ENCODE measurements at places on chromosomes 6 and 20.
A peak's percentile ranks its signal among the peaks of the same experiment; 100 is the strongest.

- no peak for DNase-seq
Observed at GRCh38 chr6:159981403-159982245, 12.7 kb downstream of the IGF2R start.

GRCh38 chr20:37308086-37309050, 18.9 kb downstream of the MANBAL start:
- DNase-seq = no peak

DNA sequence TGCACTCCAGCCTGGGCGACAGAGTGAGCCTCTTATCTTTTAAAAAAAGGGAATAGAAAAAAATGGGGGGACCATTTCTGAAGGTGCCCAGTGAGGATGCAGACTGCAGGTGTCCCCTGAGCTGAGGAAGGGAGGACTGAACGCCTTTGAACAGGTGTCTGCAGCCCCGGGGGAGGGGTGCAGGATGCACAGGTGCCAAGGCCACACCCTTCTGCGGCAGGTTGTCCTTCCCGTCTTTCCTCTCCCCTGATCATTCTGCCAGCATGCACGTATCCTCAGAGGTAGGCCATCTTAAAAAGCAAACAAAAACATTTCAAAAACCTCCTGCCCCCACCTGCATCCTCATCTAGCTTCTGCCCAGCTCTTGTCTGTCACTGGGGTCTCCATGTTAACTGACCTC, 101.3 kb downstream of the MTHFD1L start:
- DNase-seq = peak; percentile 18

- DNase-seq = no peak
Observed at GRCh38 chr6:157059781-157060180, 263.5 kb downstream of the TMEM242 start.

GRCh38 chr6:13435477-13436246, 51.7 kb downstream of the GFOD1 start:
- DNase-seq = no peak

DNA sequence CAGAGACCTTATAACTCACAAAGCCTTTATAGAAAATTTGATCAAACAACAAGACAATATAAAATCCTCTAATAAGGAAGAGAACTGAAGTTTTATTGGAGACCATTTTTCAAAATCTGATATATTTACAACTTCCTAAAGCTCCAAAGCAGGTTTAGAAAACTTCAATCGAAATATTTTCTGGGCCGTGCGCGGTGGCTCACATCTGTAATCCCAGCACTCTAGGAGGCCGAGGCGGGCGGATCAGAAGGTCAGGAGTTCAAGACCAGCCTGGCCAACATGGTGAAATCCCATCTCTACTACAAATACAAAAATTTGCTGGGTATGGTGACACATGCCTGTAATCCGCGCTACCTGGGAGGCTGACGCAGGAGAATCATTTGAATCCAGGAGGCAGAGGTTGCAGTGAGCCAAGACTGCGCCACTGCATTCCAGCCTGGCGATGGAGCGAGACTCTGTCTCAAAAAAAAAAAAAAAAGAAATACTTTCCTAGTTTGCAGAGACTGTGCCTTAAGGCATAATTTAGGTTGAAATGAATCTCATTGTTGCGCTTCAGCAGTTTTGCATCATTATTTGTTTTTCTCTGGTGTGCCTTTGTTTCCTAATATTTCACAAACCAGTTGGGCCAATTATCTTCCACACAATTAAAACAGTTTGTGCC, 60.6 kb upstream of the ASIP start:
- DNase-seq = no peak

DNA sequence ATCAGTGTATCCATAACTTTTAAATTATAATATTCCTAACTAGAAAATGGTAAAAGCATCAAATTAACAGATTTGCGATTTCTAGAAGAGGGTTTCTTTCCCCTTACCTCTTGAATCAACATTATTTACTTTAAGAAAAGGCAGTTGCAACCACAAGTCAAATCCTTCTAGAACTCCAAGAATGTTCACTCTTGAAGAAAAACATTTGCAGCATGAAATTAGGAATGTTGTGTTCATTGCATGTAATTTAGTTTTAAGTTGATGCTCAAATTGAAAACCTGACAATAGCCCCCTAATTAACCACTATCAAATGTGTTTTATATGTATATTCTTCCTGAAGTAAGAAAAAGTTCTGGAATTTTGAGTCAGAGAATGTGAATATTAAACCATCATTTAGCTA, 2.3 kb upstream of the REV3L start:
- DNase-seq = no peak

DNA sequence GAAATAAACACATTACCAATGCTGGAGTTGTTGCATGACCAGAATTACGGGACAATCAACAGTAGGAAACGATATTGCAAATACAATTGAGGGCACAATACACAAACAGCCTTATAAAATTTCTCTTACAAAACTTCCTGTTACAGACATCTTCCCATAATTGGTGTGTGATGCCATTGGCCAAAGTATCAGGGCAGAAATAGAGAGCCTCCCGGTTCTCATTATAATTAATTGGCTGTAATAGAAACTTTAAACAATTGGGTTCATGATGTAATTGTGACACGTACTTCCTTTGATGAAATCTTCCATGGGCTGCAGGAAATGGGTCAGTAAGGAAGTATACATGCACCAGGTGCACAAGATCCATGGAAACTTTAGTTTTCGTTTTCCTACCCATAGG, 40.3 kb upstream of the RALGAPA2 start:
- DNase-seq = no peak

- no peak for DNase-seq
Observed at GRCh38 chr6:170205534-170206316, 85.2 kb downstream of the DLL1 start.

DNA sequence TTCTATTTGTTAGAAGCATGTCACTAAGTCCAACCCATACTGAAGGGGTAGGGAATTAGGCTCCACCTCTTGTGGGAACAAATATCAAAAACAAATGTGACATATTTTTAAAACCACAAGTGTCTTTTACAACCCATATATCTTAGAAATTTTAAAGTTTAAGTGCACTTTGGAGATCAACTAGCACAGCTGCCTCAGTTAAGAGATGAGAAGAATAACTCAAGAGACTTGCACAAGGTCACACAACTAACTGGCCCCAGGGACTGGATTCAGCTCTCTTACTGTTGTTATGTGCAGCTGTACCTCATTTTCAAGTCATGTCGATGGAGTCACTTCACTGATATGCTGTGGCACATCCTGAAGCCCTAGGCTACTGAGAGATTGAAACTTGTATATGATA, 102.9 kb upstream of the BMP2 start:
- no peak for DNase-seq

DNA sequence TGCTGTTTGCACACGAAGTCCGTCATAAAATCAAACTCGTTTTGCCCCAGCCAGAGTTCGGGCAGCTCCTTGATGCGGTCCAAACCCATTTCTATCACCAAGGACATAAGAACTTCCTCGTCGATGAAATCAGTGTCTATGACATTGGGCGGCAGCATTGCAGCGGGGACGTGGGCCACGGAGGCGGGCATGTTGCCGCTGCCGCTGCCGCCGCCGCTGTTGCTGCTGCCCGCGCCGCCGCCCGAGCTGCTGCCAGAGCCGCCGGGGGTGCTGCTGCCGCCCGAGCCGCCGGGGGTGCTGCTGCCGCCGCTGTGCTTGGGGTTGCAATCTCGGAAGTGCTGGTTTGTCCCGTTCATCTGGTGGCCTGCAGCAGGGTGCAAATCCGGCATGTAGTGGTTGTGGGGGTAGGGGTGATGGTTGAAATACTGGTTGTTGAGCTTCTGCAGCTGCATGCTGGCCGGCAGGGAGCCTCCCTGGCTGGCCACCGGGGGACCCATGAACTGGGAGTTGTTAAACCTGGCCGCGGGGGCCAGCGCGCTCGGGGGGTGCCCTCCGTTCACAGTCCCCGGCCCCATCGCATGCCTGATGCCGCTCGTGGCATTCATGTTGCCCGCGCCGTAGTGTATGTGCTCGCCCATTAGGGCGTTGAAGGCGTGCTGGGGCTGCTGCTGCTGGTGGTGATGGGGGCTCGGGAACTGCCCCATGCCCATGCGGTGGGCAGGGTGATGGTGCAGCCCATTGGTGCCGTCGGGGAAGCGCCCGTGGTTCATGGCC, 1.1 kb downstream of the CITED2 start:
- DNase-seq = peak; percentile 61

DNA sequence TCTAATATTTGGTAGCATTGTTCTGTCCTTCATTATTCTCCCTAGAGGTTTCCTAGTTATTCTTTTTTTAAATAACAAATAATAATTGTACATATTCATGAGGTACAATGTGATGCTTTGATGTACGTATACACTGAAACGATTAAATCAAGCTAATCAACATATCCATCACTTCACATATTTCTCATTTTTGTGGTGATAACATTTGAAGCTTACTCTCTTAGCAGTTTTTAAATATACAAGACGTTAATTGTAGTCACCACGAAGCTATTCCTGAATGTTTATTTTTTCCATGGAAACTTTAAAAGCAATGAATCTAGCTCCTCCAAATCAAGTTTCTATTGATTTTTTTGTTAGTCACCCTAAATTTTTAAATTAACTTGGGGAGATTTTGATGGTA, 116.5 kb upstream of the PRND start:
- DNase-seq = no peak

DNA sequence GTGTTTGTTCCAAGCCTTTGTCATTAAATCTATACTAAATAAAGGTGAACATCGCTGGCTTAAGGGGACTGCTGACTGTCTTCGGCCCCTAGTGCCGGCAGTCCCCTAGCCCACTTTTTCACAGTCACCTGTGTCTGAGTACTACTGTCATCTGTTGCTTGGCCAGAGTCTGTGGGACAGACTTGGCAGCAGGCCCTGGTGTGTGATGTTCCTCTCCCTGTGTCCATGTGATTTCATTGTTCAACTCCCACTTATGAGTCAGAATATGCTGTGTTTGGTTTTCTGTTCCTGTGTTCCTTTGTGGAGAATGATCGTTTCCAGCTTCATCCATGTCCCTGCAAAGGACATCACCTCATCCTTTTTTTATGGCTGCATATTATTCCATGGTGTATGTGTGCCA, 133.4 kb downstream of the HAO1 start:
- no peak for DNase-seq

DNA sequence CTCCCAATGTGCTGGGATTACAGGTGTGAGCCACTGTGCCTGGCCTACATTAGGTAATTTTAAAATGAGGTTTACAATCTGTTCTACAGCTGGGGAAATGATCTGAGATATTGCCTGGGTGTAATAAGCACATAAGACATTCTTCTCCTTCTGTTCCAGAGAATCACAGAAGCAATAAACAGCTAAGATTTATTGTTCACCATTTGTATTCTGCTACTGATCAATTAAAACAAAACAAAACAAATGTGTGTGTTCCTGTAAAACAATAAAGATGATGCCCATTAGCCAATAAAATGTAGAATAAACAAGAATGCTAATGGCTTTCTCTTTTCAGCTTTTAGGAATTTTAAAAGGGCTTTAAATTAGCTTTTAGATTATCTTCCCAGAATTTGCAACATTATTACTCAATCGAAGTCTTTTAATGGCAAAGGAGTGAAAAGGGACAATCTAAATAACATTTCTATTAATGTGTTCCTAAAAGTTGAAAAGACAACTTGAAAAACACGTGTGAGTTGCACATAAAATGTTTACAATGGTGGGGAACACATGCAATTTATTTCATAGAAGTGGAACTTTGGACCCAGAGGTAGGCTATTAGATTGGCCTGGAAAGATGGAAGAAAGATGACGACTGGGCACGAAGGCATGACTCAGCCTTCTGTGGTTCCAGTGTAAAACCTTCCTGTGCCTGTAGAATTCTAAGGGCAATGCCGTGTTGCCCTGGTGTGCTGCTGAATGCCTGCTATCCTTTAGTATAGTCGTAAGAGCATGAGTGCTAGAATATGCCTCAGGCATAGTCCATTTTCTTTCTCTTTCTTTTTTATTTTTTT, 29.0 kb upstream of the DEK start:
- no peak for DNase-seq

DNA sequence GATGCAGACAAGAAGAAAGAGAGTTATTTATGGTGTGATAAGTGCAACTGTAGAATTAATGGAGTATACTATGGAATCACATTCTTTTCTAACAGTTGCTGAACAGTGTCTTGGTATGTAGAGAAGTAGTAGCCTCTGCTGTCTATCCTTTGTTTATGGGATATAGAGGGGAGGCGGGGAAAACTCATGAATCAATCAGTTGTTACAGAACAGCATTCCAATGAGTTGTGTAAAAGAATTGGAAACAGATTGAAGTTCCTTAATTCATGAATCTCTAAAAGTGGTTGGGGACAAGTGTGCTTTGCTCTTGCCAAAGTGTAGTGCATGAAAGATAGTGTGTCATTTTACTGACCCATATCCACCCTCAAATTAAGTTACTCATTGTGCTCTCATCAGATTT, 77.7 kb downstream of the FLRT3 start:
- no peak for DNase-seq

All from NCI-H345 (cell line).